NCI-H774 (cell line): ENCODE measurements at places on chromosomes 6 and 20.
A peak's percentile ranks its signal among the peaks of the same experiment; 100 is the strongest.

DNA sequence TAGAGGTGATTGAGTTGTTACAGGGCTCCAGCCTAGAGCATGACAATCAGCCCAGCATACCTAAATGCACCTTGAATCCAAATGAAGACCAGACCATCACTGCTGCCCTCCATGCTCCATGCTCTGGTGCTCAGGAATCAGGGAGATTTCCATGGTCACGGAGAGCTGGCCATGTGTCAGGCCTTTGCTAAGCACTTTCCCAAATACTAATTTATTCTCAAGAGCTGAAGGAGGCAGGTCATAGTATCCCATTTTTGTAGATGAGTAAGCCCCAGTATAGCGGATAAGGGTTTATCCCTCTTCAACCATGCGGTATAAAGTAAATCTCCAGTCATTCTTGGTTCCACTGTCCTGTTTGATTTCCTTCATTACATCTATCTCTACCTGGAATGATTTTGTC is 240.8 kb downstream of the TFAP2A start:
- no peak for DNase-seq

GRCh38 chr6:125044066-125044465 is 81.8 kb downstream of the RNF217 start:
- DNase-seq: no peak

DNA sequence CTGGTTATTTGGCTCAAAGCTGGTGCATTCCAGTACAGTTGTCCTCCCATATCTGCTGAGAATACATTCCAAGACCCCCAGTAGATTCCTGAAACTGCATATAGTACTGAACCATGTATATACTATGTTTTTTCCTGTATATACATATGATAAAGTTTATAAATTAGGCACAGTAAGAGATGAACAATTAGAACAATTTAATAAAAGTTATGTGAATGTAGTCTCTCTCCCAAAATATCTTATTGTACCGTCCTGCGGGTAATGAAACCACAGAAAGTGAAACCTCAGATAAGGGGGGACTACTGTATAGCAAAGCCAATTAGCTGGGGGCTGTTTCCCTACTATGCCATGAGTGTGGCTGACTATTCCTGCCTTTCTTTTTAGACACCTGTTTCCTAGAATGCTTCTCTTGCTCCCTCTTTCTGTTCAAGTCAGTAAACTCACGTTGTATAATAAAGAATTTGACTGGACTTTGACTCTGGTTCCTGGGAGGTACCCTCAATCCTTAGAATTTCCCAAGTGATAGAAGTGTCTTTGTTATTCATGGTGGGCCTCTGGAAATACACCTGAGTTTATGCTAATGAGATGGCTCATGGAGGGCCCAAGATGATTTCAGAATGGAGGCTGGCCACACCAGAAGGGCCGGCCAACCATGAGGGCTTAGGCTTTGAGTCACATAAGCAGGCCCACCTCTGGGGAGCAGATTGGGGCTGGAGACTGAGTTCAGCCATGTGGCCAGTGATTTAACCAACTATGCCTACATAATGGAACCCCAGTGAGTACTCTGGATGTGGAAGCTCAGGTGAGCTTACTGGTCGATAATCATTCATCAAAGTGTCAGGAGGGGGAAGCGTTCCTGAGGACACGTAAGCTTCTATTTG is 689 bp upstream of the BLOC1S5 start:
- DNase-seq: no peak

DNA sequence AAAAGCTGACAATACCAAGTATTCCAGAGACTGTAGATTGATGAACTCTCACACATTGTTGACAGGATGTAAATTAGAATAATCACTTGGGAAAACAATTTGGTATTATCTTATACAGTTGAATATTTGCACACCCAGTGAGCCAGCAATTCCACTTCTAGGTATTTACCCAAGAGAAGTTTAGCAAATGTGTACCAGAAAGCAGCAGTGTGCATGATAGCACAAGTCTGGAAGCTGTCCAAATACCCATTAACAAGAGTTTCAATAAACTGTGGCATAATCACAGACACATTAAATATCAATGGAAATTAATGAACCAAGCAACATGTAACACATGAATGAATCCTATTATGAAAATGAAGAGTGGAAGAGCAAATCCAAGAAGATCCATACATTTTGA is 233.6 kb downstream of the TPBG start:
- DNase-seq: peak; percentile 93

DNA sequence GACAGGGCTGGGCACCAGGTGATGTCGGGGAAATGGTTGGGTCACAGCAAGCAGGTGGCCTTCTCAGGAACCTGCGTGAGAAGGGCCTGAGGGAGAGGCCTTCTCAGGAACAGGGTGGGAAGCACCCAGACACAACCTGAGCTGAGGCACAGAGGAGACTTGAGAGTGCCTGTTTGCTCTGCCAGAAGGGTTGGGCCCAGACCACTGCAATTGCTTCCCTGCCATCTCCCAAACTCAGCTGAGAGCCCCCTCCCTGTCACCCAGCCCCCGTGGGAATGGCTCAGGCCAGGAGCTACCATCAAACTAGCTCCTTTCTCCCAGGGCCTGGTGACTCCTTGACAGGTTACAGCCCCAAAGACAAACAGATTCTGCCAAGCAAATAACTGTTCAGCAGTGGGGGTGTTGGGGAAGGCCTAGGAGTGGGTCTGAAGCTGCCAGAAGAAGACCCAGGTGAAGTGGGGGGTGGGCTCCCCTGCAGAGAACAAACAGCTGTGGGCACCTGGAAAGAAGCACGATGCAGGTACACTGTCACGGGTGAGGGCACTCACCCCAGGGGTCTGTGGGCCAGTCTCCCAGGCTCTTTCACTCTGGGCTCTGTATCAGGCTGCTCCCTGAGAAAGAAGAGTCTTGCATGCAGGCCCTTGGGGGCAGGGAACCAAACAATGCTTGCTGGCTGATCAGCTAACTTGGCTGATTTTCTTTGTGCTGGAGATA is 30.4 kb upstream of the SPDEF start:
- DNase-seq: no peak

- DNase-seq: no peak
Observed at GRCh38 chr6:43454290-43454695, 1.1 kb downstream of the DLK2 start.

DNA sequence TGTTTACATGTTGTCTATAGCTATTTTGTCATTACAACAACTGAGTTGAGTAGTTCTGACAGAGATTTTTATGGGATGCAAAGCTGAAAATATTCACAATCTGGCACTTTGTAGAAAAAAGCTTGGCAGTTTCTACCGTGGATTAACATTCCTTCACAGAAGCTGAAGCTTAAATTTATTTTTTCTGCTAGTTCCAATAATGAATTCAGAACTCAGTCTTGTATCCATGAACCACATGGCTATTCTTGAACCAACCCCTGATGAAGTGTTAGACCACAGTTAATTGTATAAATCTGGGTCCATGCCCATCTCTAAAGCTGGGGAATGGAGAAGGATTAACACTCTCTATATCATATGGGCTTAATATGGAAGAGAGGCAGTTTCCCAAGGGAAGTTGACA is 743.8 kb upstream of the FLRT3 start:
- DNase-seq: no peak

- DNase-seq: peak; percentile 43
Observed at GRCh38 chr6:2353412-2354137, 108.2 kb upstream of the GMDS start.

GRCh38 chr20:51447097-51447764 is 95.3 kb downstream of the NFATC2 start:
- no peak for DNase-seq

- no peak for DNase-seq
Observed at GRCh38 chr6:152351110-152351509, 286.1 kb downstream of the SYNE1 start.
